LNCaP clone FGC (cell line): ENCODE measurements at places on chromosomes 11 and 22.
A peak's percentile ranks its signal among the peaks of the same experiment; 100 is the strongest.

GRCh38 chr11:70298243-70298915 lies 27.9 kb downstream of the PPFIA1 start:
- no peak for DNase-seq

- DNase-seq, result no peak
Measured at GRCh38 chr11:69653406-69653960, 12.5 kb downstream of the CCND1 start.

DNA sequence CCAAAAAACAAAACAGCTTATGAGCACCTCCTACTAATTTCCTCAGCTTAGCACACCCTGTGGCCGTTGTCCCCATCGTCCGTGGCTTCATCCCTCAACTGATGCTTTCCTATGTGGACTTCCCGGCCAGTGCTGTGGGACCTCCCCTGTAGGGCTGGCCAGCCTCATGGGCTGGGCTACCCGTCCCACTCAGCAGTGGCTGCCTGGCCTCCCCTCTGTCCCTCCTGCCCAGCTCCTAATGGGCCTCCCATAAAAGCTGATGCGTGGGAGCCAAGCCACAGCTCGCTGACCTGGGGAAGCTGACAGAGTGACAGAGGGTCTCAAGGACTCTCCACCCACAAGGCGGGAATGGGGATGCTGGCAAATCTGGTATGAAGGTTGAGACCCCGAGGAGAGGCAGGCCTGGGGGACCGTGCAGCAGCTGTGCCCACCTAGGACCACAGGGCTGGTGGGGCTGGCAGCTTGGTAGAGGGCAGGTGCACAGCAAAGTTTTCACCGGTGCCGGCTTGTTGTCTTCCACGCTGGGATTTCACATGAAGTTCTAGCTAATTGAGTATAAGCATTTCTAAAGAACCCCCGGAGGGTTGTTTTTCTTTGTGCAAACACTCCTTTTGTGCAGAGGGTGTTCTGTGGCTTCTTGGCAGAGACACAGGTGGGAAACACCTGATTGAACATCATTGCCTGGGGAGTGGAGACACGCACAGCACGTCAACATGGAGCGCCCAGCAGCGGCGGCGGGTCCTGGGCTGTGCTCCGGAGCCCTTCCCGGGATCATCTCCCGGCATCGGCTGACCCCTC lies 23.2 kb downstream of the TBX1 start:
- no peak for DNase-seq

GRCh38 chr22:49051491-49052022 lies 776.1 kb downstream of the BRD1 start:
- DNase-seq, result no peak

- DNase-seq, result no peak
Measured at GRCh38 chr22:46635756-46636155, 15.6 kb downstream of the GRAMD4 start.

- DNase-seq, result no peak
Measured at GRCh38 chr11:30016588-30017363, at the start of gene KCNA4. Gene KCNA4, minus strand, starts transcription at chr11:30017030. Its CDS starts 4,352 bp downstream, at chr11:30012678.

GRCh38 chr11:61021661-61022212 lies 50.3 kb downstream of the CD6 start:
- DNase-seq, result no peak

- no peak for DNase-seq
Measured at GRCh38 chr11:28878025-28878424, 769.8 kb downstream of the METTL15 start.

DNA sequence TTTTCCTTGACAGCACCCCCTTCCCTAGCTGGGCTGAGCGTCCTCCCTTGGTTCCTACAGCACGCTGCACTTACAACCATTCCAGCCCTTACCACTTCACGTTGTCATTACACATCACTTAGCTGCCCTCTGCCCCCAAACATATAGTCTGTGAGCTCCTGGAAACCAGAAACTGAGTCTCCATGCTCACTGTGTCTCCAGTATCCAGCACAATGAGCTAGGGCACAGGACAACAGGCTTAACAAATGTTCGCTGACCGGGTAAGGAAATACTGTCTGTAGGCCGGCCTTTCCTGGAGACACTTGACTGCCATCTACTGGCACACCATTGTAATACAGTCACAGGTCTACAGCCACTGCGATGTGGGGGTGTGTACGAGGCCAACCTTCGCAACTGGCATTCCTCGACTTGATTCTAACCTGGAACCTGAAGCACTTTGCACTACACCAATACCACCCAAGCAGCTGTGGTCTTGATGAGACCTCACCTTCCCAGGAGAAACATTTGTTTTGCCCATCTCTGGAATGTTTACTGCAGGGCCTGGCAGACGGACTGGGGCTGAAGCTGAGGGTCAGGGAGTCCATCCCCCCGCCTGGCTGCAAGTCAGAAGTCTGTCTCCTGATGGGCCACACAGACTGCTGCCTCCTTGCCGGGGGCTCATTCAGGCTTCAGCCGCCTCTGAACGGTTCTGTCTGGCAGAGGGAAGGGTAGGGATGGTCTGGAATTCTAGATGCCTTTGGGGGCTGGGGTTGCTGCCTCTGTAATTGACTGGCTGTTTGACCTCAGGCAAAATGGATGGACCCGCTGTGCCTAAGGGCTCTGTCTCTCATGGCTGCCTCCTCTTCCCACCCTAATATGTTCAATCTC lies 72.0 kb downstream of the SYN3 start:
- DNase-seq, result peak; percentile 32

- no peak for DNase-seq
Measured at GRCh38 chr11:10945196-10945595, 87.3 kb upstream of the ZBED5 start.
